ENCODE measurements at places on chromosomes 7 and 10.

GRCh38 chr7:90966346-90966745 is 297.9 kb upstream of the FZD1 start:
- DNase-seq: no peak

DNA sequence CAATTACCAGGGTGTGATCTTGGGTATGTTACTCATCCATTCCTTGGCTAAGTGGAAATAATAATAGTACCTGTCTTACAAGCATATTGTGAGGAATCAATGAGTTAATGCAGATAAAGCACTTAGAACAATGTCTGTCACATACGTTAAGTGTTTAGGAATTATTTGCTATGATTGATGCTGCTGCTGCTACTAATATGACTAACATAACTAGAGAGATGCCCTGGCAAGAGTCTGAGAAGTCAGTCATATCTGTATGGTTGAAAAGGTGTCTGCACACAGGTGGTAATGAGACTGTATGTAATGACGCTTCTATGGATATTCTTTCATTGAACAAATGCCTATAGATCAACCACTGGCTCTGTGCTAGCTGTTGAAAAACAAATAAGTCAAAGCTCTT is 100.1 kb upstream of the PCGF5 start:
- no peak for DNase-seq

DNA sequence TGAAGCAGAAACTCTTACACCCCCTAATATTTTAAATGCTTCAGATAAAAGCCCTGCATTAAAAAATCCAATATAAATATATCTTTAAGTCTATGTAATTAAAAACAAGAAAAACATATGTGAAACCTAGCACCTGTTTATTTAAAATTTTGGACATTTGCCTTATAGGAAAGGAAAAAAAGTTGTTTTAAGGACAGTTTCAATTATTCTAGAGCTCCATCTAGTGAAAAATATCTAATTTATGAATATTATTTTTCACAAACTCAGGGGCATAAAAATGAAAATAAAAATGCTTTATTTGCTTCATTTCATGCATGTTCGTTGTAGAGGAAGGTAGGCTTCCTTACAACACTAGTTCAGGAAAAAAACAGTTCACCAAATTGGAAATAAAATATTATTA is 26.1 kb downstream of the ENKUR start:
- no peak for DNase-seq

DNA sequence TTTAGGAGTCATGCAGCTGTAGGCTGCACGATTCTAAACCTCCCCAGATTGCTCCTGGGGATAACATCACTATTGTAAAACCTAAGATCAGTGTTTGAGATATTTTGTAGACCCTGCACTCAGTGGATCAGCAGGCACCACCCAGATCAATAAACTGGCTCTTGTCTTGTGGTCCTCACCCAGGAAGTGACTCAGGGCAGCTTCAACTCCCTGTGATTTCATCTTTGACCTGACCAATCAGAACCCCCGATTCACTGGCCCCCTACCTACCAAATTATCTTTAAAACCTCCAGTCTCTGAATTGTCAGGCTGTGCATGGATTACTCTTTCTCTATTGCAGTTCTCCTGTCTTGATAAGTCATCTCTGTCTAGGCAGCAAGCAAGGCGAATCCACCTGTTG is 25.7 kb downstream of the ARL5B start:
- DNase-seq: no peak

- DNase-seq: peak; percentile 79
Measured at GRCh38 chr7:29146057-29146706, at the start of gene CPVL. TSS of gene CPVL (minus strand) at chr7:29146537. CDS start at chr7:29121061, 25,476 bp downstream.

DNA sequence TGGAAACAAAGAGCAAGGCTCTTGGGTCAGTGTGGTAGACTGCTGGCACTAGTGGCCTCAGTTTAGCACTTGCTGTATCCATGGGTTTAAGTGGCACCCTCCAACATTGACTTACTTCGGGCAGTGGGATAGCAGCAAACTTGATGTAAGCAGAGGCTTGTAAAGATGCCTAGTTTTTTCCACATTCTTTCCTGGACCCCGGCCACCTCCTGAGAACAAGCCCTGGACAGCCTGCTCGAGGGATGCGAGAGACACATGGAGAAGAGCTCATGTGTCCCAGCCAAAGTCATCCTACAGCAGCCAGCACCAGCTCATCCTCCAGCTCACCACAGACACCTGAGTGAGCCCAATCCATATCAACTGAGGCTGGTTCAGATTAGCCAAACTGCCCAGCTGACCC is 142.7 kb upstream of the PCBD1 start:
- no peak for DNase-seq

DNA sequence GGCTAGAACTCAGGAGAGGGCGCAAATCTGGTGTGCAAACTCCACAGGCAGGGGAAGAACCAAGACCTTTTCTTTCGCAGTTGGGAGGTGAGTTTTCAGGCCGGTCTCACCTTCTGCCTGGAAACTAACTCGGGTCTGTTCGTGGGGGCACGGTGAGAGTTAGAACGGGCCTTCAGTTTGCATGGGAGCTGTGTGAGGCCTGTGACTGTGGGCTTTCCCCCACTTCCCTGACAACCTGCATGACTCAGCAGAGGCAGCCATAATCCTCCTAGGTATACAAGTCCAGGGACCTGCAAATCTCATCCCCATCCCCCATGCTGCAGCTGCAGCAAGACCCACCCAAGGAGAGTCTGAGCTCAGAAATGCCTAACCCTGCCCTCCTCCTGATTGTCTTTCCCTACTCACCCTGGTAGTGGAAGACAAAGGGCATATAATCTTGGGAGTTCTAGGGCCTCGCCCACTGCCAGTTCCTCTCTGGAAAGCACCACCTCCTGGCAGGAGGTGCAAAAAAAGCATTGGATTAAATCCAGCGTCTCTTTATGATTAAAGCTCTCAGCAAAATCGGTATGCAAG is 194.9 kb upstream of the ETV1 start:
- DNase-seq: peak; percentile 7

- DNase-seq: no peak
Measured at GRCh38 chr10:52578871-52579405, 193.6 kb downstream of the MBL2 start.

GRCh38 chr7:86453454-86453853 is 190.3 kb upstream of the GRM3 start:
- no peak for DNase-seq

- DNase-seq: no peak
Measured at GRCh38 chr10:681670-682318, 7.7 kb downstream of the DIP2C start.
